ENCODE measurements at places on chromosomes 2 and 18.

- DNase-seq = no peak
These were observed 111.4 kb upstream of the GATA6 start for GRCh38 chr18:22057908-22058527.

DNA sequence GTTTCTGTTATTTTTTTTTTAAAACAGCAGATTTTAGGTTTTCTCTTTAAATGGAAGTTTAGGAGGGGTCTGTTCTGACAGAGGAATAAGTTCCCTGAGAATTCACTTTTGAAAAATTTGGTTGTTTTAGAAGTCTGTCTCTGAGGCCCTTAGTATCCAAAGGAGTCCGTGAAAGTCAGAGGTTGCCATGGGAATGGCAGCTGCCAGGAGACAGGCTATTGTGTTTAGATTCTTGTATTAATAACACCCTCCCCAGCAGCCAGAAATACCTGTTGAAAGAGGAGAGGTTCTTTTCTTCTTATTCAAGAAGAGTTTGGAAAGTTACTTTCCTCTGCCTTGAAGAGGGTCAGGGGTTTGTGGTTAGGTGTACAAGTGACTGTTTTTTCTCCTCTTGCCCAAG is 29.5 kb downstream of the TNP1 start:
- no peak for DNase-seq

GRCh38 chr18:3411854-3412268 is 38.1 kb upstream of the TGIF1 start:
- no peak for DNase-seq

DNA sequence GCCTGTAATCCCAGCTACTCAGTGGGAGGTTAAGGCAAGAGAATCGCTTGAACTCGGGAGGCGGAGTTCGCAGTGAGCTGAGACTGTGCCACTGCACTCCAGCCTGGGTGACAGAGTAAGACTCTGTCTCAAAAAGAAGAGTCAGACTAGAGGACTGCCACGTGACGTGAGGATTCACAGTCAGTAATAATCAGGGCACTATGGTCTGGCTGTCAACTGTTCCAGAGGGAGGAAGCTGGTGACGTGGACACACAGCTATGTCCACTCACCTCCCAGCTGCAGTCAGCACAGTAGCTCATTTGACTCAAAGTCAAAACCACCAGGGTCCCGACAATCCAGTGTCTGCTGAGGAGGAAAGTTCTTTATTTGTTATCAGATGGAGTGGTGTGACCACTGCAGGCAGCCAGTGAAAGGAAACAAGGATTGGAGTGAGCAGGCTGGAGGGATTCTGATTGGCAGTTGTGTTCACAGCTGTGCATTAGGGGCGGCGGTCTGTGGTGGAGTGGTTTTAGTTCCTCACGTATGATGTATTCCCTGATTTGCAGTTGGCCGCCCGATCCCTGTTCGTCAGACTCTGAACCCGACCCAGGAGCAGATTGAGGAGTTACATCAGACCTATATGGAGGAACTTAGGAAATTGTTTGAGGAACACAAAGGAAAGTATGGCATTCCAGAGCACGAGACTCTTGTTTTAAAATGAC is 37.9 kb downstream of the MOGAT1 start:
- no peak for DNase-seq

DNA sequence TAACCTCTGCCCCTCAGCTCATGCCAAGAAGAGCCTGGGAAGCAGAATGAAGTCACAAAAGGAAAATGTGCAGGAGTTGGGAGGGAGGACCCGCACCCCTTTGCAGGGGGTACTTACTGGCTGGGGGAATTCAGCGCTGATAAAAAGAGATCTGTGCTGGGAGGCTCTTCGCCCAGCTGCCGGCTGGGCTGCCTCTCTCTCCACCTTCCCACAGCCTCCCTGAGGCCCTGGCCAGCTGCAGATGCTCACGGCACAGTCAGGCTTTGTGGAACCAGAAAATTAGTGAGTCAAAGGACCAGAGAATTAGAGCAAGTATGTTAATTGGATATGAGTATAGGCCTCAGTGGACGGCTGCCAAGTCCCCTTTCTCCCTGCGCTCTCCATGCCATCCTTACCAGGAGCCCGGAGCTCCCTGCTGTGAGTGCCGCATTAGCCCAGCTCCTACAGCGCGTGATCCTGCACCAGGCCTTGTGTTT is 181.7 kb upstream of the SH3BP4 start:
- no peak for DNase-seq

DNA sequence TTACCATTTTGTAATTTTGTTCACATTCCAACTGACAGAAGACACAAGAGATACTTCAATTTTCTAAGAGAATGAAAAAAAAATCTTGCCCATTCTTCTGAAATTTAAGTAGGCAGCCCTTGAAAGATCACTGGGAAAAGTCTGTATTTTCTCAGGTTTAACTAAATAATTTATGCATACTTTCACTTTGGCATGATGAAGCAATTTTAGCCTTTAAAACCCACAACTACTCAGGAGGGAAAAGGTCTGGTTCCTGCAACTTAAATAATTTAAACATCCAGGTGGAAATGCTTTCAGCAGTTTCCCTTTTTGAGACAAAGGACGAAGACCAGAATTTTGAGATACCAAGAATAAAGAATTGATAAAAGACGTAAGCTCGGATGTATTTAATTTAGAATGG is 61.4 kb downstream of the ZEB2 start:
- no peak for DNase-seq

GRCh38 chr2:217242947-217243346 is 383.1 kb upstream of the TNP1 start:
- no peak for DNase-seq

DNA sequence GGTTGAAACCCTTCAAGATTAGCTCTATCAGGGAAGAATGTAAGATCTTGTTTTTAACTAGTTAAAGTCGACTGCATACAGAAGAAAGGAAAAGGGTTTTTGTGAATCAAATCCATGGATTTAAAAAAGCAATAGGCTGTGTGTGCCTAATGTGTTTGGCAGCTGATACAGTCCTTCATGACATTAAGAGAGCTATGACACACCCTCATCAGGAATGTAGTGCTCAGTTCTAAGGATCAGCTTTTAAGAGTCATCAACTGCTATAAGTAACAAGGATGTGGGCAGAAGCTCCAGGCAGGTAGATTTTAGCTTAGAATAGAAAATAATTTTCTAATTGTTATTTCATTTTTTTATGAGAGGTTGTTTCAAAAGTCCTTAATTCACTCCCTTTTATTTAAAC is 52.9 kb downstream of the PPP1R1C start:
- no peak for DNase-seq

DNA sequence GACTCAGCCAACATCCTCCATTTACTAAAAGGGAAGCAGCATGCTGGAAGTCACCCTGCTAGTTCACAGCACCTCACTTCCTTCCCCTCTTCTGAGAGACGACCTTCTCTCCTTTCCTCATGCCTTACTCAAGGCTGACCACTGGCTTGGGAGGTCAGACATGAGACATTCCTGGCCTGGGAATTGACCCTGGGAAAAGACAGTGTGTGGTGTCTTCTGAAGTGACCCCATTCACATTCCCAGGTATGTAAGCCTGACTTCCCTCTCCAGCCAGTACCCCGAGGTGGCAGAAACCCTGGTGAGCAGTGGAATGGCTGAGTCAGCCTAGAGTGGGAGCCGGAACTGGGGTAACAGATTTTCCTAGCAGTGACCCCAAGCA is 92.4 kb downstream of the PLB1 start:
- no peak for DNase-seq

- DNase-seq = no peak
These were observed 76.7 kb downstream of the XDH start for GRCh38 chr2:31337860-31338259.

DNA sequence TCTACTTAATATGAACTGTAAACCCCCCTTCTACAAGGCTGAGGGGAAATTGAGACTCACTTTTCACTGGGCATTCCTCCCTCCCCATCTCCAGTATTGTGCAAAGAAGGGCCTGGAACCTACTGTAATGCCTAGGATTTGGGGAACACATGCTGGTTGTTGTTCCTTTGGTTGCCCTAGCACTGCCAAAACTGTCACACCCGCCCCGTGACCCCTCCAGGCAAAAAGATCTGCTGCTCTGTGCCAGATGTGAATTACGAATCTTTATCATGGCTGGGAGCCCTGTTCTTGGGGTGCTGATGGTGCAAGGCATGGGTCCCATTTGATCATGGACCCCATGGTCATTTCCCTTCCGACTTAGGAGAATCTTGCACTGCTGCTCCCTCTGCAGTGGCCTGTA is 95.4 kb downstream of the CABLES1 start:
- no peak for DNase-seq

GRCh38 chr2:152303951-152304350 is 31.0 kb upstream of the FMNL2 start:
- no peak for DNase-seq

DNA sequence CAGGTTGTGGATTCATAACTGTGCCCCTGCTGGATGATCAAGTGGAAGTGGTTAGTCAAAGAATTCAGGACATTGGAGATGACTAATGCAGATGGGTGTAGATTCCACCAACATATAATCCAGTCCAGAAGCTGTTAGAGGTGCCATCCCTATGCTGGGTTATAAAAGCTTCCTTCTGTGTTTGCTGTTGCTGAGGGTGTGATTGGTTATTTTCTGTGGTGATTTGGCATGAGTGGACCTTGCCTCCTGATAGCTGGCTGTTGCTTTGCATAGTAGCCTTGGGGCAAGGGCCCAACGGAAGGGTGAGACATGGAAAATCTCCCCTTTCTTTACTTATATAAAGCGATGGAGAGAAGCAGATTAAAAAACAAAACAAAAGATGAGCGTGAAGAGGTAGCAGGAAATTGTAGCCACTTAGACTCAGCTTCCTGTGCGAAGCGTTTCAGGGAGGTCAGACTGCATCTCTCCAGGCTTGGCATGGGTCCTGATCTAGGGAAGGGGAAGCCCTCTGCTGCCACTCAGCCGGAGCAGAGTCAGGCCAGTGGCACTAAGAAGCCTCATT is 190.4 kb downstream of the FMNL2 start:
- no peak for DNase-seq
